ENCODE measurements at places on chromosomes 3 and 15. TPM values are rescaled to one million over a fixed set of nuclear protein-coding genes. Genes with fewer than 3 reads are reported as not detected.

The CYP1A1 gene
- 10.3 TPM for total RNA-seq

The POPDC2 gene
- total RNA-seq, result 0.65 TPM

The COLQ gene
- total RNA-seq, result 0.21 TPM

The HES1 gene
- total RNA-seq, result 109 TPM

The GPR149 gene
- total RNA-seq, result not detected

Data from airway epithelial cell (primary cell).